Stimulated activated CD4-positive, alpha-beta T cell treated with anti-CD3 and anti-CD28 coated beads, Interleukin-15, amount 100 ng/mL, for 24 hours (primary cell): ENCODE measurements at places on chromosomes 1 and 21.
A peak's percentile ranks its signal among the peaks of the same experiment; 100 is the strongest.

DNA sequence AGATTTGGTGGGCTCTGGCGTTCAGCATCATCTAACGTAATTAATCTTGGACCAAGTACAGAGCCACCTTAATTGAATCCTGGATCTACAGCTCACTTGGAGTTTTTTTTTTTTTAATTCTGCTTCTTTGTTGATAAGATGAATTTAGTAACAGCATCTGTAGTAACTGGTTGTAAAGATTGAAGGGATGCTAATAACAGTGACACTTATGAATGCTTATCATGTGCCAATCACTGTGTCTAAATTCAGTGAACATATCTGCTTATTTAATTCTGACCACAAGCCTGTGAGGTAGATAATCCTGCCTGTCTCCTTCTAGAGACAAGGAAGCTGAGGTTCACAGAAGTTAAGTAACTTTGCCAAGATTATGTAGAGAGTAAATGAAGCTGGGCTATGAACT lies 408.0 kb downstream of the RWDD3 start:
- no peak for DNase-seq

DNA sequence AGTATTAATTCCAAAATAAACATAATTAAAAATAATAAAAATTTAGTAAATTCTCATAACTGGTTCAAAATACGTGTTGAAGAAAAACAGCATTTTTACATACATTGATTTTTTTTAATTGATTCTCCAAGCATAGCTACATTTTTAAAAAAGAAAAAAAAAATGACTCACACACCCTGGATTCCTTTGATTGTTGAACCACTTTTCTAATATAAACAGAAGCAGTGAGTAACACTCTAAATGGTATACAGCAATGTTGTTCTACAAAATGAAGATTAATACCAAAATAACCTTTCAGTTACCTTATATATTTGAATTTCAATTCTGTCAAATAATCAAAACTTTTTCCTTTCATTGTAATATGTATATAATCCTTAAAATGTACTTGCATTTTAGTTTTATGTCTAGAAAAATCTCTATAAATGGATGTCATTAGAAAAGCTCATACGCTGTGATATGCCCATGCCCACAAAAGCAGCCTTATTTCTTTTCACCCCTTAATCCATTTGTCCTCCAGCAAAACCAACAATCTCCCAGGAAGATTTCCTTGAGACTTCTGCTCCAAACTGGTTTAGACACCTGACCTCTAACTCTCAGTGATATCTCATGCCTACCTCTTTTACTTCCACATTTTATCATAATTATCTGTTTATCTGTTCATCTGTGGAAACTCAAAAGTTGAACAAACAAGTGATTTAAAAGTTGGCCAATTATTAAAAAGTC lies 246.4 kb upstream of the NR5A2 start:
- no peak for DNase-seq

- no peak for DNase-seq
Observed at GRCh38 chr1:179015396-179015795, 10.3 kb upstream of the FAM20B start.

GRCh38 chr1:247895163-247895637 lies at the start of gene OR2W3:
OR2W3 (plus strand) TSS chr1:247895587; CDS start chr1:247895587, 0 bp downstream.
- no peak for DNase-seq

DNA sequence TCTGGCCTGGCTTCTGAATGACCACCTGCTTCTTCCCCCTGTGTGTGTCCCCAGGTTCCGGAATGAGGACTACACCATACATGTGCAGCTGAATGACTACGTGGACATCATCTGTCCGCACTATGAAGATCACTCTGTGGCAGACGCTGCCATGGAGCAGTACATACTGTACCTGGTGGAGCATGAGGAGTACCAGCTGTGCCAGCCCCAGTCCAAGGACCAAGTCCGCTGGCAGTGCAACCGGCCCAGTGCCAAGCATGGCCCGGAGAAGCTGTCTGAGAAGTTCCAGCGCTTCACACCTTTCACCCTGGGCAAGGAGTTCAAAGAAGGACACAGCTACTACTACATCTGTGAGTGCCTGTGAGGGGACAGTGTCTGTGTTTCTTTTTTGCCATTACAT lies 3.6 kb downstream of the EFNA1 start:
- DNase-seq, result no peak

DNA sequence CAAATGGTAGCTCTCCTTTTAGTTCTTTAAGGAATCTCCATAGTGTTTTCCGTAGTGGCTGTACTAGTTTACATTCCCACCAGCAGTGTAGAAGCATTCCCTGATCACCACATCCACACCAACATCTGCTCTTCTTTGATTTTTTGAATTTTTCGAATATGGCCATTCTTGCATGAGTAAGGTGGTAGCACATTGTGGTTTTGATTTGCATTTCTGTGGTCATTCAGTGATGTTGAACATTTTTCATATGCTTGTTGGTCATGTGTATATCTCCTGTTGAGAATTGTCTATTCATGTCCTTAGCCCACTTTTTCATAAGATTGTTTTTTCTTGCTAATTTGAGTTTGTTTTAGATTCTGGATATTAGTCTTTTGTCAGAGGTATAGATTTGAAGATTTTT lies 84.6 kb upstream of the B3GALT2 start:
- no peak for DNase-seq

GRCh38 chr1:115865704-115866380 lies 24.9 kb upstream of the NHLH2 start:
- no peak for DNase-seq

DNA sequence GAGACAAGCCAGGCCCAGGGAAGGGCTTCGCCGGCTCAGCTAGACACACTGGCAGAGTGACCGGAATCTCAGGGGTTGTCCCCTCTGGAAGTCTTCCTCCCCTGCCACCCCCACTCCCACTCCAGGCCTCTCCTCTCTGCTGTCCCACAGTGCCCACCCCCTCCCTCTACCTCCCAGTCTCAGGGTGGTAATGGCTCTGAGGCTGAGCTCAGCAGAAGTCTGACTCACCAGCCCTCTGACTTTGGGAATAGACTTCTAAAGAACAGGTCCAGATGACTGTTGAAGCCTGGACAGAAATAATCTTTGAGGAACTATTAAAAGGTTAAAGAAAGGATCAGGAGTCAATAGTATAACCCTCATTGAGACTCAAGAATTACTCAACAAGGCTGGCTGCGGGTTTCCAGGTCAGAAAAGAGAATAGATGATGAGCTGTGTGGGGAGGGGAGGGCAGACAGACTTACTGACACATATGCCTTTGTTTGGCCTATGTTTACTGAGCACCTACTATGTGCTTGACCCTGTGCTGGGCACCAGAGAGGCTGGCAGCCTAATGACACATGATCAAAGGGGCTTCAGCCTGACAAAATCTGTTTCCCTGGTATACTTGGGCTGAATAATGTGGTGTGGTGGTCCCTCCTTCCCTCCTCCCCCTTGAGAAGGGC lies 8.2 kb downstream of the HCRTR1 start:
- no peak for DNase-seq

GRCh38 chr21:33169359-33169758 lies 60.4 kb upstream of the IFNAR2 start:
- DNase-seq, result no peak

GRCh38 chr1:234538930-234539649 lies 60.1 kb upstream of the TARBP1 start:
- no peak for DNase-seq

DNA sequence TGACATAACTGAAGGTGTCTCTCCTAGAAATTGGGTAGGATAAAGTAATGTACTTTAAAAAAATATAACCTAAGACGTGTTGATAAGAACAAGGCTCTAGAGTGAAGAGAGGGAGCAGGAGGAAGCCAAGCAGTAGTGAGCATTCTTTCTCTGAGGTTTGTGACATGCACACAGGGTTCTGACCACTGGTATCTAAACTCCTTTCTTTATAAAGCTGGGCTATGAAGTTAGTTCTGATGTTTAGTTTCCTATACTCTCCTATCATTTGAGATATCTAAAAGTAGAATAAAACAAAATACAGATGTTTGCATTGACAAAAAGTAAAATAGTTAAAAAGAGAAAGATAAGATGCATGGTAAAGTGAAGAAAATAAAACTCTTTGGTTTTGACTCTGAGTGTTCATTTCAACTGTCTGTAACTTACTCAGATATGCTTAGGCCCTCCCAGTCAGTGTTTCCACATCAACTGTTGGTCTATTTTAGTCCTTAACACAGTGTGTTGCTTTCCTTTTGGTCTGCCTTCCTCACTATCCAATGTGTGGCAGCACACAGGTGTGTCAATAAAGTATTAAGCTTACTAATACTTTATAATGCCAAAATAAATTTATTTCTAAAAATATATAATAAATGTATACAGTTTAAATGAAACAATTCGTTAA lies 543.5 kb downstream of the PTPRC start:
- DNase-seq, result no peak

DNA sequence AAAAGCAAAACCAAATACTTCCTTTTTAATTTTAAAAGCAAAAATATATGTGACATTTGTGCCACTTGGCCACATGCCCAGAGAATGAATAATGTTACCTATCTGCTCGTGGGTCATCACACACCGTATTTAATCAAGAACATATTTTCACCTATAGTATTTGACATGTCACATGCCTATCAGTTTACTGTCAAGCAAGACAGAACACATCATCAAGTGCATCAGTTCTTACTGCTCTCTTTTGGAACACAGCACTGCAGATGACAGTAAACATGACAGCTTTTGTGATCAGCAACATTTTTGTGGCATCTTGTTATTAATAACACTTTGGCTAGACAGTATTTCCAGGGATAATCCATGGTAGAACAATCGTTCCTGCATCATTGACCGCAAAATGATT lies 134.4 kb downstream of the LRRC7 start:
- no peak for DNase-seq

DNA sequence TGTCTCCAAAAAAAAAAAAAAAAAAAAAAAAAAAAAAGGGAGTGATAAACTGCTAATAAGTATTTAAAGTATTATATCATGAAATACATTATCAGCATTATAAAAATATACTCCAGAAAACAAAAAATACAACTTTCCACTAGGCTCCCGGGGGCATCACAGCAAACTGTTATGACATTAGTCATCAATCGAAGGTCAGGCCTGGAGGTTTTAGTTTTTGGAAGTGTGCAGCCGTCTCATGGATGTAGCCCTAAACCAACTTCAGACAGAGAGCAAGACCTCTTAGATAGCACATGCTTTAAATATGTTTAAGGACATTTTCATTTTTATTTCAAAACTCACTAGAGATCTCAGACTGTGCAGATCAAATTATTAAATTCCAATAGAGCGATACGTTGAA lies 106.3 kb downstream of the RERE start:
- no peak for DNase-seq

- no peak for DNase-seq
Observed at GRCh38 chr21:29384683-29385359, 86.1 kb downstream of the BACH1 start.

DNA sequence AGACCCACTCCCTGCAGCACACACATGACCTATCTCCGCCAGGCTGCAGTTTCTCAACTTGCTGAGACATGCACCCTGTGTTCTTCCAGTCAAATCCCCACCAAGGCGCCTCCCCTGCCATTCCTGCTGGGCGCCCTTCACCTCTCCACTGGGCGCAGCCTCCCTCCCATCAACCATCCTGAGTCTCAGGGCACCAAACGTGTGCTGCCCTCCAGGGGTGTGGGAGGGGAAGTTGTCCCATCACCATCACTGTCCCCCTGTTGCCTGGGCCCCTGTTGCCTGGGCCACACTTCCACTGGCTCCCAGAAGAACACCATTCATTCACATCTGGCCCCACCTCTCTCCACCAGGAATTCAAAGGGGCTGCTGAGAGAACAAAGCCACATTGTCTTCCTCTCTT lies 44.9 kb upstream of the EFHD2 start:
- DNase-seq, result no peak

- DNase-seq, result no peak
Observed at GRCh38 chr1:55204997-55205396, 10.2 kb downstream of the USP24 start.

DNA sequence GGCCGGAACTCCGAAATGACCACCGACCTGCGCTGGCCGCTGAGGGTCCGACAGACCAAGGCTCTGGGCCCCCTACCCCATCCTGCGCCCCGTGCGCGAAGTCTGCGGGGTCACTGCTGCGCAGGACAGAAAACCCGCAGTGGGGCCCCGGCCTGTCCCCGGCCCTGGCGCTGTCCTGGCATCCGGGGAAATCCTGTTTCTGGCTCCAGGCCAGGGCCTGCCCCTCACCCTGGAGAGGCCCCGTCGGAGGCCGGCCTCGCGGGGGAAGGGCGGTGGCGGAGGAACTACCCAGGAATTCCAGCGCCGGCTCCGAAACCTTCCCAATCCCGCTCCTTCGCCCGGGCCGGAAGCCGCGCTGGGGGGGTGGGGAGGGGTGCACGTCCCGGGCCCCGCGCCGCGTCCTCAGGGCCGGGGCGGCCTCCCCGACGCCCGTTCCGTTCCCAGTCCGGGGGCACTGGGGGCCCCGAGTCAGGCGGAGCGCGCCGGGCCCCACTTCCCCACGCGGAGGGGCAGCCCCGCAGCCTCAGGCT lies 77.0 kb downstream of the MORN1 start:
- peak; percentile 39 for DNase-seq

- no peak for DNase-seq
Observed at GRCh38 chr1:115262886-115263285, 75.2 kb downstream of the NGF start.

DNA sequence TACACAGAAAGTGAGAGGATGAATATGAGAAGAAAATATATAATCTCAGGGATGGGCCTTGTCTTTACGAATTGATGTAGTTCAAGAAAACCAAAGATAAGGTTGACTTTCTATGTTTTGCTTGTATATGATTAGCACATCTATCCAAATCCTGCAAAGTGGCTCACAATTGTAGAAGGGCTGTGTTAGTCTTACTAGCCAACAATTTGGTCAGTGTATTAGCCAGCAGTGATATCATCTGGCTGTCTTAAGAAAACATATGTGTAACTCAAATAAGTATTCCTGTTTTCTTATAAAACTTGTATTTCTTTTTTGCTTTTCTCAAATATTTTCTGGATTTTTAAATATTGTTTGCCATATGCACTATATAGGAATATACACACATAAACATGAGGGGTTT lies 5.5 kb downstream of the SDCCAG8 start:
- DNase-seq, result no peak

GRCh38 chr1:186531561-186532165 lies 70.7 kb upstream of the PDC start:
- DNase-seq, result no peak

GRCh38 chr1:83500987-83501591 lies 497.8 kb downstream of the TTLL7 start:
- DNase-seq, result no peak

DNA sequence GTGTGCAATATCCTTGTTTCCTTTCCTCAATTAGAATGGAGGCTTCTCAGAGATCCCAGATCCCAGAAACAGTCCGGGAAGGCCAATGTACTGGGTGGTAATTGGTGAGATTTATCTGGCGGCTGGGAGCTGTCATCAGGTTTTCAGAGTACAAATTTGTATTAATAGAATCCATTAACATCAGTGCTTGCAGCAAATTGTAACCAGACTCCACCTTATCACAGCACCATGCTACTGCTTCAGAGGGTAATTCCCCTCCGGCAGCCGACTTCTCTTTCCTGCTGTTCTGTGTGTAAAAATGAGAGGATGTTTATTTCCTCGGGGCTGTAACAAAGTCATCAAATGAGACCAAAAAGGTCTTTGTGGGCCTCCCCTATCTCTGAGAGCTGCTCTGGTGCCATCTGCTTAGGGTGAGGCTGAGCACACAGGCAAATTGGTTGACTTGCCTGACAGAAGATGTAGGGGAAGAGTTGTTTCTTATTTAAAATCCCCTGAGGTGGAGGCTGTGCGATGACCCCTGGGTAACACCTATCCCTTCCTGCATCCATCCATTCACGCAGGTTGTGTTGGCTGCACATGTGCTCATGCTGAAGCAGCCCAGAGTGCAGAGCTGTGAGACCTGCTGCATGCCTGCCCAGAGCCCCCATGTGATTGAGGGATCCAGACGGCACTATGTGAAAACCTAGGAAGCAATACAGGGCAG lies 19.2 kb downstream of the NFASC start:
- no peak for DNase-seq
